ENCODE measurements at places on chromosomes 11 and 22.

- no peak for DNase-seq
Observed at GRCh38 chr11:93288079-93288478, 42.5 kb upstream of the DEUP1 start.

GRCh38 chr22:27620367-27621154 is 181.0 kb downstream of the MN1 start:
- no peak for DNase-seq

DNA sequence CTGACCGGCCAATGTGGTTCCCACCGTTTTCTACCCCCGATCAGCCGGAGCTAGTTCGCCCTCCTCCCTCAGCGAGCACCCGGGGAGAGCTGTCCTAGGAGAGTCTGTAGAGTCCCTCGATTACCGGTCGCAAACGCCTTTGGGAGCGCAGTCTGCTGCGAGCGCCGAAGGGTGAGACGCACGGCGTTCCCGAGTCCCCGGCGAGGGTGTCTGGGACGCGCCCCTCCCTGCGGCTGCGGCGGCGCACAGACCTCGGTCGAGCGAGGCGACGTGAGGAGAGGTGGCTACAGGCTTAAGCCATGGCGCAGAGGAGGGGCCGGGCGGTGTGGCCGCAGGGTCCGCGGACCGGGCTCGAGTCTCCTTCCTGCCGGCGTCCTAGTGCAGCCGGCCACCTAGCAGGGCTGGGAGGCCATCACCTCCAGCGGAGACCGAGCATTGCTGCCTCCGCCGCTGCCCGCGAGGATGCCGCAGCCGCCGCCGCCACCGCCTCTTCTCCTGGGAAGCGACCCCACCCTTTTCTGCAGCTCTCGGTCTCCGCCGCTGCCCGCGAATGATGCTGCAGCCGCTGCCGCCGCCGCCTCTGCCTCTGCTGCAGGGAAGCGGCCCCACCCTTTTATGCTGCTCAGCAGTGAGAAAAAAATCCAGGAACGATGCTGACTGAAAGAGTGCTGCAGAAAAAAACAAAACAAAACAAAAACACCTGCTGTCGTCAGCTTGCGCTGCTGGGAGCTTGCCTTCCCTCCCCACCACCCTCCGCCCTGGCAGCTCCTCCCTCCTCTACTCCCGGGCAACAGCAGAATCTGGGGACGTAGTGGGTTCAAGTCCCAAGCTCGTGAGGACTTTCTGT is at the start of gene MAP6:
Gene MAP6, minus strand, starts transcription at position 588 of the 847 bp plus-strand sequence. CDS start 669 bp downstream, outside the sequence.
- DNase-seq = peak; percentile 16

DNA sequence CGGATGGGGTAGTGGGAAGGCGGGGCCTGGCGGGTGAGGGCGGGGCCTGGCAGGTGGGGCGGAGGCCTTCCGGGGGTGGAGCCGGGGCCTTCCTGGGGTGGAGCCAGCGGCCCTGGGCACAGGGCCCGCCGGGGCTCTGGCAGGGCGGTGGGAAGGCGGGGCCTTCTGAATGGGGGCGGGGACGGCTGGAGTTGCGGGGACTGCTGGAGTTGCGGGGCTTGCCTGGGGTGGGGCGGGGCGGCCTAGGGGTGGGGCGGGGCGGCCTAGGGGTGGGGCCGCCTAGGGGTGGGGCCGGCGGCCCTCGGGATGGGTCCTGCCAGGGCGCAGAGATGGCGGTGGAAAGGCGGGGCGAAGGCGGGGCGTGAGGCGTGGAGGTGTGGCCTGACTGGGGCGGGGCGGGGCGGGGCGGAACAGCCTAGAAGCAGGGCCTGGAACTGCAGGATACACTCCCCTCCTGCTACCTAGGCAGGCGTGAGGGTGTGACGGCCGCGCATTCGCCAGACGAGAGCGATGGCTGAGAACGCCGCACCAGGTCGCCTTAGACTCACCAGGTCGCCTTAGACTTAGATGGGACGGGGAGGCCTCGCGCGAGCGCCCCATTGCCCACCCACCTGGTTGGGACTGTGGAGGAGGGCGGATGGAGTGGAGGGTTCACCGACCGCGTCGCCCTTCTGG is 19.3 kb downstream of the RRP7A start:
- peak; percentile 75 for DNase-seq

- no peak for DNase-seq
Observed at GRCh38 chr11:17613983-17614382, 66.9 kb downstream of the OTOG start.

DNA sequence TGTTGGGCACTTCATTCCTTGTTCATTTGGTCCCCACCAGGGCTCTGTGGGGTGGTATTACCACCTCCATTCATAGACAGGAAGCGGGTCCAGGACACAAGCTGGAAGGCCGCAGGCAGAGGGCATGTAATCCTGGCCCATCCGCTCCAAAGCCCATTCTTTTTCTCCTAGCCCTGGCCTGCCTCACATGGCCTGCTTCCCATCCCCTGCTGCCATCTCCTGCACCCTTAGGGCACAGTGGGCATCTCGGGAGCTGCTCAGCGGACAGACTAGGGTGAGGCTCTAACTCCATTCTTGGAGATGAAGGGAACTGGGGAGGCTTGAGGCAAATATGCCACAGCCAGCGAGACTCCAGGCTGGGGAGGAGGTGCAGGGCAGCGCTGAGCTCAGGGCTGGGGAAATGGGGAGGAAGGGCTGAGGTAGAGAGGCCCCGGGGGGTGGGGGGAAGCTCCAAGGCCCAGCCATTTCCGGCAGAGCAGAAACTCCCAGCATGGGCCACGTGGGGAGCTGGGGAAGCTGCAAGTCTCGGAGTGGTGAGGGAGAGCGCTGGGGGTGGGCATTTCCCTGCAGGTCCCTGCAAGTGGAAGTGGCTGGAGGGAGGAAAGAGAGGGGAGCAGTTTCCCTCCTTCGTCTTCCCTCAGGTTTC is 14.3 kb upstream of the BCL9L start:
- no peak for DNase-seq

GRCh38 chr11:109197656-109198055 is 224.3 kb upstream of the C11orf87 start:
- no peak for DNase-seq

DNA sequence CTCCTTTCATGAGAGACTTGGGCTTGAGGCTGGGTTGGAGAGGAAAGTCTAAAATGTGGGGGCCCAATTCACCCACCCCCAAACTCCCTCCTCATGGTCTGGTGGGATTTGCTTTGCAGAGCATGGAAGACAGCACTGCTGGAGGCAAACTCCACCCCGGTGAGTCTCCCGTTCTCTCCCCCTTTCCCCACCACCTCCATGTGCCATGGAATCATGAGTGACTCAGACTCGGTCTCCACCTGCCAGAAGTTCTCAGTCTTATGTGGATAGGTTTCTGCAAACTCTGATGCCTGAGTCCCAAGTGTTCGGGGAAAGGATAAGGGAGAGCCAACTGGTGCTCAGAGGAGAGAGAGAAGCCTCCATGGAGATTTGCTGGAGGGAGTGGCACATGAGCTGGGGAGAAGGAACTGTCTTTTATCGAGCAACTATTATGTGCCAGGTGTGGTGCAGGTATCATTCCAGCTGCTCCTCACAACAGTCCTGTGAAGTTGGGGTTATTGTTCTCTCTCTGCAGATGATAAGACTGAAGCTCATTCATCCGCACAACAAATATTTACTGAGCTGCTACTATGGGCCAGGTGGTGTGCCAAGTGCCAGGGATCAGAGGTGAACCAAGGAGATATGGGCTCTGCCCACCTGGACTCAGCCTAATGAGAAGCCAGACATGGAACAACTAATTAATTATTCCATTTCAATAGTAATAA is 6.6 kb downstream of the PLEKHB1 start:
- DNase-seq = no peak

DNA sequence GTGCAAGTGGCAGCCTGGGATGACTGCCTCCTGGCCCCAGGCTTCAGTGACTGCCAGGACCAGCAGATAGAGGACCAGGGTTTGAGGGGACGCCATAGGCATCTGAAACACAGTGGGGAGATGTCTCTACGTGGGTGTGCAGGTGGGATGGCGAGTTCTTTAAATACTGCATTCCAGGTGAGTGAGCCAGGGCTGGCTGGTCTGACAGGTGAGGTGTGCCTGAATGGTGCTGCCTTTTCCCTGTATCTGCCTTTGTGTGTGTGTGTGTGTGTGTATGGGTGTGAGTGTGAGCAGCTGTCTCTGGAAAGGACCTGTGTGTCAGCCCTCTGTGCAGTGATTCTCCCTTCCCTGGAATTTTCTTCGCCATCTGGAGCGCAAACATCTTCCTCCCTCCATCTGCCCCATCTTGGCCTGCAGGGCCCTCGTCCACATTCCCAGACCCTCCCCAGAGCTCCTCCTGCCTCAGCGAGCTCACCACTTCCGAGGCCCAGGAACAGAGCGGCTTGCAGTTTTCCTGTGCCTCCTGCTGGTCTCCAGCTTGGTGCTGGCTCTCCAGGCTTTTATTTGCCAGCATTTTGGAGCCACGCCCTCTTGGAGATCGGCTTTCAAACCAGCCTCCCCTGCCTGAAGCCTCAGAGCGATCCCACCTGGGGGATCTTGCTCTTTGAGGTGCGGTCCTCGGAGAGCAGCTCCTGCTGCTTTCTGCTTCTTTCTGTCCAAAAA is at the start of gene GPHA2:
Gene GPHA2, minus strand, starts transcription at position 535 of the 723 bp plus-strand sequence. Its CDS starts 433 bp downstream, at position 102.
- DNase-seq = no peak

GRCh38 chr11:101336155-101336554 is 206.5 kb upstream of the PGR start:
- DNase-seq = no peak

DNA sequence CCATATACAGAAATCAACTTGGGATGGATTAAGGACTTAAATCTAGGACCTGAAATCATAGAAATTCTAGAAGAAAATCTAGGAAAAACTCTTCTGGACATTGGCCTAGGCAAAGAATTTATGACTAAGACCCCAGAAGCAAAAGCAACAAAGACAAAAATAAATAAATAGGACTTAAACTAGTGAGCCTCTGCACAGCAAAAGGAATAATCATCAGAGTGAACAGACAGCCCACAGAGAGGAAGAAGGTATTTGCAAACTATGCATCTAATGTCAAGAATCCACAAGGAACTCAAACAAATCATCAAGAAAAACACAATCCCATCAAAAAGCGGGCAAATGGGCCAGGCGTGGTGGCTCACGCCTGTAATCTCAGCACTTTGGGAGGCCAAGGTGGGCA is 32.4 kb downstream of the TTC28 start:
- DNase-seq = no peak

GRCh38 chr11:80929031-80929805 is 1488.4 kb upstream of the TENM4 start:
- no peak for DNase-seq

GRCh38 chr22:29917052-29917902 is 34.3 kb downstream of the MTMR3 start:
- no peak for DNase-seq

DNA sequence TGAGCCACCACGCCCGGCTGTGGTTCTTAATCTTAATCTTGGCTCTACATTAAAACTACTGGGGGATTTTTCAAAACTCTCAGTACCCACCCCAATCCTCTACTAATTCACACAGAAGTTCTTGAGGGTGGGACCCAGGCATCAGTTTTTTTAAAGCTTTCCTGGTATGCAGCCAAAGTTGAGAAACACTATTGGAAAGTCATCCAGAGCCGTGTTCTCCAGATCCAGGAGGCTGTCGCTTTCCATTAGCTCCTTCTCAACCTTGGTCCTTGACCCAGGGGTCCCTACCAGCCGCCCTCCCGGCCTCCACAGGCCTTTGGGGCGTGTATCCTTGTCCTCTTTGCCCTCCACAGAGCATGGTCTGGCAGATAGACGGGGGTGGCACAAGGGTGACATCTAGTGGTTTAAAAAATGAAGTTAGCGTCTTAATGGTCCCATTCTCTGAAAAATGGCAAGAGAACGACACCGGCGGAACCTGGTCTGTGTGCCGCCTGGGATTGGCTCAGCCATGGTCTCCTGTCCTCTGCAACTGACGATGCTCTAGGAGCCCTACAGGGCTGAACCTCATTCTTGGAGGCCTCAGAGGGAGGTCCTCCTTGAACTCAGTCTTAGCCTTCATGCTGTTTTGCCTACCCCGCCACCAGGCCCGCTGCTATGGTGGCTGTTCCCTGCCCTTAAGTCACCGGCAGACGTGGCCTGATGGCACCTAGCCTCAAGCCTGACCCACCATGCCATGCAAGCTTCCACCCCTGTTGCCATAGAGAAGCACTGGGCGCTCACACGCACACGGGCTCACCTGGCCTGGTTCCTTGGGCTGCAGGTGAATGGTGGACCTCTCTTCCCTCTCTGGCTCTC is 152.0 kb upstream of the SYN3 start:
- DNase-seq = no peak

- no peak for DNase-seq
Observed at GRCh38 chr11:58912124-58912523, 27.2 kb upstream of the GLYATL1 start.

DNA sequence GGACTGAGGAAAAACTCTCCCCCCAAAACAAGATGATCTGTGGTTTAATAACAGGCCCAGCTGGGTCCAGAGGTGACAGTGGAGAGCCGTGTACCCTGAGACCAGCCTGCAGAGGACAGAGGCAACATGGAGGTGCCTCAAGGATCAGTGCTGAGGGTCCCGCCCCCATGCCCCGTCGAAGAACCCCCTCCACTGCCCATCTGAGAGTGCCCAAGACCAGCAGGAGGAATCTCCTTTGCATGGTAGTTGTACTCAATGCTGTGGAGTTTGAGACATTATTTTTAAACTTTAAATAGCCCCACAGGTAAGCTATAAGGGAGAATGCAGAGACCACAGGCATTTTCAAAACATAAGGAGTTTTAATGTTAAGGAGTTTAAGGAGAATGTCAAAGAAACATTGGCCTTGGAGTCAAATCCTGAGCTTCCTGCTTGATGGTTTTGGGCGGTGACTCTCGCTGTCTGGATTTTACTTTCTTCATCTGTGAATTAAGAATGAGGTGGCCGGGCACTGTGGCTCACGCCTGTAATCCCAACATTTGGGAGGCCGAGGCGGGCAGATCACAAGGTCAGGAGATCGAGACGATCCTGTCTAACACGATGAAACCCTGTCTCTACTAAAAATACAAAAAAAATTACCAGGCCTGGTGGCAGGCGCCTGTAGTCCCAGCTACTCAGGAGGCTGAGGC is 6.8 kb downstream of the APOL1 start:
- no peak for DNase-seq

DNA sequence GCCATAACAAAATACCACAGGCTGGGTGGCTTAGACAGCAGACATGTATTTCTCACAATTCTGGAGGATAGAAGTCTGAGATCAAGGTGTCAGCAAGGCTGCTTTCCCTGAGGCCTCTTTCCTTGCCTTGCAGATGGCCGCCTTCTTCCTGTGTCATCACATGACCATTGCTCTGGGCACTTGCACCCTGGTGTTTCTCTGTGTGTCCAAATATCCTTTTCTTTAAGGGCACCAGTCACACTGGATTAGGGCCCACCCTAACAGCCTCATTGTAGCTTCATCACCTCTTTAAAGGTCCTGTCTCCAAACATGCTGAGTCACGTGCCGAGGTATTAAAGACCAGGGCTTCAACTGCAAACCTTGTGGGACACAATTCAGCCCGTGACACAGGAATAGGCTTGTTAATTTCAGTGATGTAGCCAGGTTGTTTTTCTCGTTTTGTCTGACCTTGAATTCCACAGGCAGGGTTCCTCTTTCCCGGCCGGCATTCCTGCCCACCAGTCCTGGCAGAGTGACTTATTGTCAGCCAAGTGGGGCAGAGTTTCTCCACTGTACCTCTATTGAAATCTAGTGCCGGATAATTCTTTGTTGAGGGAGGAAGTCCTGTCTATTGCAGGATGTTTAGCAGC is 100.1 kb downstream of the KCNQ1OT1 start:
- DNase-seq = no peak

Measured in T-helper 17 cell (primary cell).